ENCODE measurements at places on chromosomes 6 and 20.

GRCh38 chr6:96626759-96627364 is 63.9 kb downstream of the FHL5 start:
- peak; percentile 81 for DNase-seq

DNA sequence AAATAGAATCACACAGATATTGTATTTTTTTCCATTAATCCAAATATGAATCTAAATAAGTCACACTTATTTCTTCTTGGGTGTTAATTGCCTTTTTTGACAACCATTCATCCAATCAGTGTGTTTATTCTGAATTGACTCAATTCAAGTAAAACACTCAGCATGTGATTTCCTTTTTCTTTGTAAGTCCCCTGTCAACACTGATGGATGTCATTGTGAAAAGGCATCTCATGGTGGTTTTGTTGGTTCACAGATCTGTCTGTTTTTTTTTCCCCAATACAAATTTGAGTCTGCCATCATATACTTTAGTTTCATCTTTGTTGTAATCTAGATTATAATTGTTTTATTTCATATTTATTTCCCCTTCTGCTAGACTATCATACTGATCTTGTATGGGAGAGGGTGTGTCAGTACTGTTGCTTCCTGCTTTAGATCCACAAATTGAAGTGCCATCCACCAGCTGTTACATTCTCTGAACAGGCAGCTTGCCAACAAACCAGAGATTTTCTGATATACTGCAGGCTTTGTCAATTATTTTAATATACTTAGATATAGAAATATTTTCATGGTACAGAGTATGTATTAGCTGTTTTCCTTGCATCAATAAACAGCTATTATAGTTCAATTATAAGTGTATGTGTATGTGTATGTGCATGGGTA is 64.2 kb upstream of the FLRT3 start:
- peak; percentile 60 for DNase-seq

GRCh38 chr6:52881996-52882841 is 27.3 kb downstream of the GSTA3 start:
- DNase-seq, result peak; percentile 89

- DNase-seq, result peak; percentile 80
Measured at GRCh38 chr20:46022411-46023147, 6.4 kb upstream of the SLC12A5 start.

GRCh38 chr20:10654250-10654610 is 19.6 kb downstream of the JAG1 start:
- no peak for DNase-seq

DNA sequence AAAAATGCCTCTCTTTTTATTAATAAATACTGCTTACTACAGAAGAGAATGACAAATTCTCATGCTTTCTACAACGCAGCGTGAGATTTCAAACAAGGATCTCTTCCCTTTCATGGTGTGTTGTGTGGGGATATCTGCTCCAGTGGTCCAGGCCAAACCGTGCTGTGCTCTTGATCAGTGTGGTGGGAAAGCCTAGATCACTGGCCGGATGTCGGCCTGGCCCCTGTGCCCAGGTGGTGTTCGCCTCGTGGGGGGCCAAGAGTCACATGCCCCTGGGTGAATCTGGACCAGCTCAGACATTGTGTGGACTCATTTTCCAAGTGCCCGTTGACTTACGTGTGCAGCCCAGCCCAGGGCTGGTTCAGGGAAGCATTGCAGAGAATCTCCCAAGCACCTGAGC is 4.3 kb downstream of the CDH4 start:
- DNase-seq, result no peak

DNA sequence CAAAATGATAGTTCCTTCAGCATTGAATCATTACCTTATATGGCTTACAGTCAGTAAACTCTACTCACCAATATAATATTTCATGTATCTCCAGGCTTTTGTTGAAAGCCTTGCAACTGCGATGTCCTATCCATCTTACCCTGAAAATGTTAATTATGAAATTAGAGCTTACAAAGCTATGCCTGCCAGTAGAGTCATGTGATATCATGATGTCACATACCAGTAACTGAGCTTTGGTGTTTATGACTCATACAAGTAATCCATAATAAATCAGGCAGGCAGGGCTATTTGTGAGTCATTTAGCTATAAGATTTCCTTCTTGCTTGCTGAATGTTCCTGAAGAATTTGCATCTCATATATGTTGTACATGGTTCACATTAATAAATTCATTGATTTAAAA is 44.9 kb upstream of the FAM83B start:
- DNase-seq, result peak; percentile 5

DNA sequence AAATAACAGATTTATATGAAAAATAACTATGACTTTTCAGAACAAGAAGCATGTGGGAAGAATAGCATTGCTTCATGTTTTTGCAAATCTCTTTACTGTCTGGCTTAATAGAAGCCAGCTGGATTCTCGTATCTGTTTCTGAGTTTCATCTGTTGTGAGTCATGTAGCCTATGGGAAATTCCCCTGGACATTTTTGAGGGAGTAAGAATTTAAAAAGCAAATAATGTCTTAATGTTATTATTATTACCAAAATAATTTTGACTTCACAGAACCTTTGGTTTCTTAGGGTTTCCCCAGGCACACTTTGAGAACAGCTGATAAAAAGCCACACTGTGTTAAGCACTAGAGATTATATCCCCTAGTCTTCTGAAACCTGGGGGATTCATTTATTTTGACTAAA is 75.8 kb downstream of the SYCP2L start:
- no peak for DNase-seq

- no peak for DNase-seq
Measured at GRCh38 chr20:58575776-58576602, 60.8 kb upstream of the APCDD1L start.

DNA sequence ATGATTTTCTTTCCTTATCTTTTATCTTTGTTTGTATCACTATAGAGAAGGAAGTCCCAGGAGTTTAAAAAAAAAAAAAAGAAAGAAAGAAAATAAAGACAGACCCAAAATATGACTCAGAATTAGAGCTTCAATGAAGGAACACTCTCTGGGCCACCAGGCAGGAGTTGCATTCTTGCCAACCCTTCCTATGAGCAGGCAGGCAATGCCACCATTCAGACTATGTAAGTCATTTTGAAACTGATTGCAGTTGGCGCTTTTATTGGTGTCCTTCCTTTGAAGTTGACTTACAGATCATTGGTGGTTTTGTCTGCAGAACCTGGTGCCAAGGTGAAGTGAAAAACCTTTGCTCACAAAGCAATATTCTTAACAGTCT is 50.3 kb downstream of the MYB start:
- DNase-seq, result peak; percentile 18

DNA sequence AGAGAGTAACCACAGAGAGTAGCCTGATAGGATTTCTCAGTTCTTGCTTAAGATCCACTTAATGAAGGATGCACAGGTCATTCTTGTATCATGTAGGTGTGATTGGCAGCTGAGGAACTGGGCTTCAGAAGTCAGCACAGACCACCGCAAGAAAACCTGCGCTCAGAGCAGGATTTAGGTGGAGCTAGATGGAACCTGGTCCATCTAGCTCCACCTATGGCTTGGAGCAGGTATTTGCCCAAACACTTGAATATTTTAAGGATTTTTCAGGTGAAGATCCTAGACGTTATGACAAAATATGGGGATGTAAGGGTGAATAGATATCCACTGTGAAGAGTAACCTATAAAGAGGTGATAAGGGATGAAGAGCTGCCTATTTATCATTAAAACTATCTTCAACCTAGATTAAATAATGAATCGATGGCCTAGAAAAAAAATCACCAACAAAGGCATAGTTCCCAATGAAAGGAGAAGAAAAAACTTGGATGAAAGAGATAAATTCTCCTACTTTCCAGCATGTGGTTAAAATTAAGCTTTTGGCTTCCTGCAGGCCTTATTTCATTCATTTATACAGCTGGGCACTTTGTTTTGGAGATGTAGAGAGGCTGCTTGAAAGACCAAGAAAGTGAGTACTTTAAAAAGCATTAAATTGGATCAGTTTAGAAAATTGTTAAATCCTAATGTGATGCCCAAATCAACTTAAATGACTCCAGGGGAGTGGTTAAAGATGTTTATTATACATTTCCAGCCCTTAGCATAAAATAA is 778.4 kb upstream of the GJE1 start:
- DNase-seq, result peak; percentile 15

DNA sequence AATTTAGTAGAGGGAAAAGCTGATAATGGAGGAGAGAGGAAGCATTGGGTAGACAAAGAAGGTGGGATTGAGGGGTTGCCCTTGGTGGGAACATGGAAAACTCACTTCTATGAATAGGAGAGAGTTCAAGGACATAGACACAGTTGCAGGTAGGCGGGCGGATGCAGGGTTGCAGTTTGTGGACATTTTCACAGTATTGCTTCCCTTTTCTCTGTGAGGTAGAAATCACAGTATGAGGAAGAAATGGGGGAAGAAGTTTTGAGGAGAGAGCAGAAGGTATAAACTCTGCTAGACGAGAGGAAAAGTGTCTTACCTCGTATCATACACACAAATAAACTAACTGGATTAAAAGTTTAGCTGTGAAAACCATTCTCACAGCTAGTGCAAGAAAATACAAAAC is 200.7 kb upstream of the ECI2 start:
- DNase-seq, result no peak

DNA sequence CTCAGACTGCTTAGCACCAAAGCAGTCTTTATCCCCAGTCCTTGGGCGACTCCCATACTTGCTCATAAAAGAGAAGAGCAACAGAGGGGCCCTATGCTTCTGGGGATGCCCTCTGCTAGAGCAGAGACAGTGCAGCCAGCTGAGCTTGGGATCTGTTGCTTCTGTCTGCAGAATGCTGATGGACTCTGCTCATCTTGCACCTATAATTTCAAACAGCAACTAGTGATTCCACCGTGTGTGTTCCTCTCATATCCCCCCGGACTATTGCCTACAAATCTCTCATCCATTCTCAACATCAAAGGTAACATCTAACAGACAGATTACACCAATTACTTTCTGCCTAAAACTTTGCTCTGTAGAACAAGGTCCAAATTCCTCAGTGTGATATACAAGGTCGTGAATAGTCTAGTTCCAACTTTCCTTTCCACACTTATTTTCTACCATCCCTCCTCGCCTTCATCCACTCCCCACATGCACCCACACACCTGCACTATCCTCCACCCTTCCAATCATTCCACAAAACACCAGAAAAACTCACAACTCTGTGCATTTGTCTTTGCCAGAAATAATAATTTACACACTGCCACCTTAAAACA is 62.6 kb downstream of the FRK start:
- no peak for DNase-seq

DNA sequence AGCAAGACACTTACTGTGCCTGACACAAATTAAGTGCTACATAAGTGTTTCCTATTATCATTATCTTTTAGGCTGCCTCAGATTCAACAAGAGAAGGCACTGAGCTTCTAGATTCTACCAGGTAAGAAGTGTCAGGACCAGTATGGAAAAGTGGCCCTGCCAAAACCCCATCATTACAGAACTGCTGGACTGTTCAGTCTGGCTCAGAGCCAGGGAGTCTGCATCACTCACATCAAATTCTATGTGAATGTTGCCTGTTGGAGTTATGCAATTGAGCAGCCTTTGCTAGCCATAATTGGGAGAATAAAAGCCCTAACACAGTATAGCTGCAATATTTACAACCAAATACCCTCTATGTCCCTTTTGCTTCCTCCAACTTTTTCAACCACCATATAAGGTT is 70.9 kb downstream of the ATG5 start:
- DNase-seq, result no peak

GRCh38 chr20:57767441-57767840 is 57.6 kb upstream of the PMEPA1 start:
- no peak for DNase-seq

- DNase-seq, result no peak
Measured at GRCh38 chr20:51029963-51030920, 7.3 kb upstream of the KCNG1 start.

GRCh38 chr6:166904101-166904746 is 52.1 kb downstream of the RNASET2 start:
- DNase-seq, result no peak

GRCh38 chr6:134510920-134511319 is 193.0 kb upstream of the SGK1 start:
- DNase-seq, result no peak

GRCh38 chr6:107264357-107264840 is 149.1 kb upstream of the BEND3 start:
- DNase-seq, result peak; percentile 31

- no peak for DNase-seq
Measured at GRCh38 chr6:133190912-133191311, 50.2 kb upstream of the EYA4 start.

GRCh38 chr6:66556936-66557335 is 849.9 kb upstream of the EYS start:
- DNase-seq, result no peak

GRCh38 chr6:148898376-148899014 is 151.7 kb downstream of the UST start:
- peak; percentile 76 for DNase-seq

GRCh38 chr6:124203812-124204167 is 400.1 kb downstream of the NKAIN2 start:
- no peak for DNase-seq

DNA sequence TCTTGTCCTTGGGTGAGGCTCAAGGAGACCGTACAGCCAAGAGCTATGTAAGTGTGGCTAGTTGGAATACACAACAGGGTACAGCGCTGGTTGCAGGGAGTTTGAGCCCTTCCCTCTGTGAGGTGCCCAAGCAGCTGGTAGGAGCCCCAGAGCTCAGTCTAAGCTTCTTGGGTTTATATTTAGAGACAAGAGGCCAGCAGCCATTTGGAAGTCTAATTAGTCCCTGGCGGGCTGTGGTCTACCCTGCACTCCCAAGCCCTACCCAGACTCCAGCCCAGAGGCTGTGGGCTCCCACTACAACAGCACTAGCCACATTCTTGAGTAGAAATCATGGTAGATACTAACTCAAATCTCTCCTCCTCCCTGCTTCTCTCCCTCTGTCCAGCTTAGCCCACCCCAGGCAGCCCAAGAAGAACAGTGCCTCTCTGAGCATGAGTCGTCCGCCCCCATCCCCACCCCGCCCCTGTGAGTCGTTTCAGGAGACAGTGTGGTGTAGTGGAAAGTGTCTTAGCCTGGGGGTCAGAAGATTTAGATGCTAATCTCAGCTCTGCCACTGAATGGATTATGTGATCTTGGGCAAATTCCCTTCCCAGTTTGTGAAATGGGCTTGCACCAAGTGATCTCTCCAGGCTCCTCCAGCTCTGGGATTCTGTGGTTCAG is 37.8 kb downstream of the EIF2S2 start:
- peak; percentile 77 for DNase-seq

DNA sequence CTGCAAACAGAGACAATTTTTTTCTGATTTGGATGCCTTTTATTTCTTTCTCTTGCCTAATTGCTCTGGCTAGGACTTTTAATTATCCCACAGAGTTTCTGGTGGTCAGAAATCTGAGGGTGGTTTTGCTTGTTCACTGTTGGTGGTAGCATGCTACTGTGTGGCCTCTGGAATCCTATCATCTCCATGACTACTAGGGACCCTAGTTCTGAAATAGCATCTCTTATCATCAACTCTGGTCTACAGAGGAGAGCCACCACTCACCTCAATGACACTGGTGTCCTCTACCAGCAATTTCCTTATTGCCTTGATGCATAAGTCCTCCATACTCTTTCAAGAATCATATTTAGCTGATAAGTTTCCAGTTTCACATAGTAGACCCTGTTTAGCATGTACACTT is 27.5 kb upstream of the STX11 start:
- DNase-seq, result no peak

GRCh38 chr6:149484733-149485700 is at the start of gene ZC3H12D:
Gene ZC3H12D (minus strand): TSS chr6:149485014. CDS start chr6:149474543, 10,471 bp downstream.
- DNase-seq, result no peak

Data from NCI-H82 (cell line).